ENCODE measurements at places on chromosomes 5 and 9. TPM values are rescaled to one million over a fixed set of nuclear protein-coding genes. Genes with fewer than 3 reads are reported as not detected.

DNA sequence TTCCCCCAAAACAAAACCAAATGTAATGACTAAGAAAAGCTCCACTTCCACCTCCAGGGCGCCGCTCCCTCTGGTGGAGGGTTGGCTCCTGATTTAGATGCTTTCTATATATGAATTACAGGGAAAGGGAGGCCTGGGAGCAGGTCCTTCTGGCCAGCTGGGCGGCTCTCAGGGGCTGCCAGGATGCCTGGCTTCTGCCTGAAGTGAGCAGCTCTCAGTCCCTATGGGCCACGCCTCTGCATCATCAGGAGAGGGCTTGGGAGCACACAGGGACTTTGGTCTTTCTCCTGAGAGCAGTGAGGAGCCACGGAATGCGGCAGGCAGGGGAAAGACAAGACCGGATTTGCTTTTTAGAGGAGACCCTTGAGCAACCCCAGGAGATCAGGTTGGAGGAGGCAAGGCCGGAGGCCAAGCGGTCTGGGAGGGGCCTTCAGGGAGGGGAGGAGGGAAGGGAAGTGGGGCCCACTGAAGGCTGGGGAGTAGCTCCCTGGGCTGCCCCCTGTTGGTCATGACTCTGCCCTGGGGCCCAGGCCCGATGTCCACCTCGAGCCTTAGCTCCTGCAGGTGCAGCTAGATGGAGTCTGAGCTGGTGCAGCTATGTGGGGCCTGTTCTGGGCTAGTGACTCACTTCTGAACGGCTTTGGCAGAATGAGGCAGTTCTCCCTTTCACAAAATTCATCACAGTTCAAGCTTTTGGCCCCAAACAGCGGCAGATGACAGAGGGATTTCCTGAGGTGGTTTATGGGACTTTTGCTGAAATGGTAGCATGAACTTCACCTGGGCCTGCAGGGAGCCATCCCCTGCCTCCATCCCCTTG lies 11.3 kb upstream of the GRHPR start:
- H3K4me3 ChIP-seq, result no peak overlapping the region
- no peaks in the 10 kb centered on the region for H3K27me3 ChIP-seq
- H3K4me1 ChIP-seq, result peaks cover 11% of the 10 kb centered on the region
- H3K27ac ChIP-seq, result no peak overlapping the region

DNA sequence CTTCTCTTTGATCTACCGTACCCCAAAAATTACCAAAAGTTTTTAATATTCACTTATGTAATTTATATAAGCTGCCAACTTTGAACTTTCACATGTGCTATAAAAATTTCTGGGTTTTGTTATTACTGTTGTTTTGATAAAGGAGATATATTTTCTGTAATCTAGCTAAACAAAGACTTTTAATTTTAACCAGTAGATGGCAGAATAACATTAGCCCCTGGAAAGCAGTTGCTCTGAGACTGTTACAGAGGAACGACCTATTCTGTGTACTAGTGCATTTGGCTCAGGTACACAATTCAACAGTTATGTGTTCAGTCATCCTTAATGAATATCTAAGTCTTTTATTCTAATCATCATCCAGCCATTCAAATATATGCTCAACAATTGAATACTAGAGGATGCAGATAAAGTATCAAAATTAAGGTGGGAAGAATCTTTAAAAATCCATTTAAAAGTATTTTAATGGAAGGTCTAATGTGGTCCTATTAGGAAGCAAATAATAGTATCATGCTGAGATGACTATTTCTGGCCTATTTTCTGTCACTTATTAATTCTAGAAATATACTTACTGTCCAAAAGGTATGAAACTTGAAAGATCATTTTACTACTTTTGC lies 8.6 kb downstream of the KLHL9 start:
- no peak overlapping the region for H3K27ac ChIP-seq
- H3K4me1 ChIP-seq, result peaks cover 5% of the 10 kb centered on the region
- peaks cover 14% of the 10 kb centered on the region for H3K36me3 ChIP-seq
- DNase-seq, result no peak

- H3K27me3 ChIP-seq, result no peaks in the 10 kb centered on the region
- H3K36me3 ChIP-seq, result peaks cover 50% of the 10 kb centered on the region
- DNase-seq, result peak; percentile 46
- no peaks in the 10 kb centered on the region for H3K4me1 ChIP-seq
These were observed 85.9 kb downstream of the SETX start for GRCh38 chr9:132268725-132269352.

GRCh38 chr9:90860826-90861225 lies 59.2 kb downstream of the SYK start:
- H3K4me3 ChIP-seq, result no peak overlapping the region
- H3K27ac ChIP-seq, result no peak overlapping the region
- DNase-seq, result no peak

GRCh38 chr5:129041196-129041881 lies 53.2 kb upstream of the ISOC1 start:
- no peak overlapping the region for H3K4me3 ChIP-seq
- no peak for DNase-seq
- no peak overlapping the region for H3K27ac ChIP-seq
- no peaks in the 10 kb centered on the region for H3K4me1 ChIP-seq
- H3K27me3 ChIP-seq, result no peaks in the 10 kb centered on the region

GRCh38 chr9:36930941-36931340 lies 103.1 kb downstream of the PAX5 start:
- H3K27ac ChIP-seq, result no peak overlapping the region
- H3K4me3 ChIP-seq, result no peak overlapping the region
- H3K4me1 ChIP-seq, result peaks cover 11% of the 10 kb centered on the region
- DNase-seq, result no peak
- no peaks in the 10 kb centered on the region for H3K27me3 ChIP-seq

Gene IL5
- total RNA-seq, result not detected

DNA sequence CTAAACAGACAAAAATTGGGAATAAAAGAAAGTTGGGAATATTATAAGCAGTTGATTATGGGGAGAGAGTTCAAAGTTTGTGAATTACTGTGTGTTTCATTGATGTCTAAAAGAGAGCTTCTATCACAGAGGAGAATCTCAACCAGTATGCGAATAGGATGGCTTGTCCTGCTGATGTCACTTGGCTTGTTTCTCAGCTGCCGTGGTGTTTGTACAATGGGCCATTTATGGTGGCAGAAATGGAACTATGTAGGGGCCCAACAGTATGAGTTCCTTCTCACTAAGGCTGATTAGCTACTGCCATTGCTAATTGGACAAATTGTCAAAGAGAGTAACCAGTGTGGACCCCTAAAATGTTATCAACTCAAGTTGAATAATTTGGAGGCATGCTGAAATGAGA lies 103.9 kb downstream of the ST8SIA4 start:
- H3K27ac ChIP-seq, result no peak overlapping the region
- no peak for DNase-seq
- H3K36me3 ChIP-seq, result no peaks in the 10 kb centered on the region
- no peak overlapping the region for H3K4me3 ChIP-seq
- no peaks in the 10 kb centered on the region for H3K4me1 ChIP-seq

Gene FOXD4
- total RNA-seq, result 1.7 TPM

Gene OXCT1
- total RNA-seq, result 14.2 TPM

DNA sequence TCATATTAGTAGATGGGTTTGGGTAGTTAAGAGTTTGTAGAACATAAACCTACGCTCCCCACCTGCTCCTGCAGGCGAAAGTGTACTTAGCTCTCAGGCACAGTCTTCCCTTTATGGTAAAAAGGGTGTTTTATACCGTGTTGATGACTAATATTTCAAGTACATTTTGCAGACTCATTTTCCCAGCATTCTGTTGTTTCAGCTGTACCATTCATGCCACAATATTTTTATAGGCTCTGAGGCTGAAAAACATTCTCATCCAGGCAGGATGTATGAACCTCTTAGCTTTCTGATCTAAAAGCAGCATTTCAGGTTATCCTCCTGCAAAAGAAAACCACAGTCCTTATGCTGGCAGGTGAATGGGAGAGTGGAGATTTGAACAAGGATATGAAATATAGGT lies 231.4 kb downstream of the NR2F1-AS1 start:
- no peak overlapping the region for H3K4me3 ChIP-seq
- H3K27me3 ChIP-seq, result no peaks in the 10 kb centered on the region
- no peak for DNase-seq
- H3K4me1 ChIP-seq, result no peaks in the 10 kb centered on the region
- H3K27ac ChIP-seq, result no peak overlapping the region
- H3K36me3 ChIP-seq, result no peaks in the 10 kb centered on the region

DNA sequence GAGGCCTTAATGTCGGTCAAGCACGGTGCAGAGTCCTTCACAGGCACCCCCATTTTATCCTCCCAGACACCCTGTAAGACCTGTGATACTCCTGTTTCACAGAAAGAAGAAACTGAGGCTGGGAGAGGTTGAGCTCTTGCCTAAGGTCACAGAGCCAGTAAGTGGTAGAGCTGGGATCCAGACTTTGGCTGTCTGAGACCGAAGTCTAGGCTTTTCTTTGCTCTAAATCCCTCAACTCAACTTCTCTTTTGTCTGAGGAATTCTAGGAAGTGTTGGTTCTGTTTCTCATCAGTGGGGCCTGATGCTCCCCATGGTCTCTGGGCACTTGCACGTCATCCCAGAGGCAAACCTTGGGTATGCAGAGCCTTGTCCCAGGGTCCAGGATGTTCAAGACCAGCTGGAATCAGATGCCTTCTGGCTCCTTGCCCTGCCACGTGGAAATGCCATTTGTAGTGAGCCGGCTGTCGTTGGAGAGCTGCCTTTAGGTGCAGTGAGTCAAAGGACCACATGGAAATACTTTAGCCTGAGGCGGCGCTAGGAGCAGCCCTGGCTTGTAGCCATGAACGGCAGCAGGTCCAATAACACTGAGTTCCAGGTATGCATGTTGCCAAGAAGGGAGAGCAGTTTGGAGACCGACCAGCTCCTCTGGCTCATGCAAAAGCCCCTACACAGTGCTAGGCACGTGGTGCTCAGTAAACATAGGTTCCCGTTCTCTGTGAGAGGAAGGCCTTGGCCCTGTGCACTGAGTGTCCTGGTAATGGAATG lies 9.2 kb downstream of the DCANP1 start:
- peaks cover 70% of the 10 kb centered on the region for H3K27me3 ChIP-seq
- H3K36me3 ChIP-seq, result peaks cover 3% of the 10 kb centered on the region
- H3K4me3 ChIP-seq, result no peak overlapping the region

Gene CRB2
- not detected for total RNA-seq

DNA sequence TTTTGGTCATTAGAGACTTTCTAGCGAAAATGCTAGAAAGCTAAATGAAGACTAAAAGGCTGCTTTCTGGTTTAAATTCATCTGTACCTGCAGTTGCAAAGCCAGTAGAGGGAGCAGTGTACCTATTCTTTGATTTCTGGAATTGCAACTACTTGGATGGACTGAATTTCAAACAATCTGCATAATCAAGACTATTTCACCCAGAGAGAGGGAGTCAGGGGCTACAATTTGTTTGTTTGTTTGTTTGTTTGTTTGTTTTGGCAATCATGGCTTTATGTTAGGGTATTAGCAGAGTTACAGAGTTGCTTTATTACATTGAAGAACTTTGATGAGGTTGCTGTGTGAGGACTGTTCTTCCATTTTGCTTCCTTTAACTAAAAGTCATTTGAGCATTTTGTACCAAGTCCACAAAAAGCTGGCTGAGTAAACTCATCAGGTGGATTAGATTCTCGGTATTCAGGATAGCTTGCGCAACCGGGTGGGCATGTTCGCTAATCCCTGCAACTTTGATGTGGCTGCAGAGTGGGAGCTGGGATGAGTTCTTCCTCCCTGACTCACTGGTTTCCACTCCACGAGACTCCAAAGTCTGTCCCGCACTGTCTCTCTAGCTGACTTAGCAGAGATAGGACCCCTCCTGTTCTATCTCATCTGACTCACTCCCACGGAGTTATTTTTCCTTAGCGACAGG lies 80.0 kb upstream of the TUT7 start:
- no peaks in the 10 kb centered on the region for H3K27me3 ChIP-seq
- DNase-seq, result peak; percentile 20
- H3K4me3 ChIP-seq, result no peak overlapping the region
- H3K27ac ChIP-seq, result no peak overlapping the region
- no peaks in the 10 kb centered on the region for H3K36me3 ChIP-seq

DNA sequence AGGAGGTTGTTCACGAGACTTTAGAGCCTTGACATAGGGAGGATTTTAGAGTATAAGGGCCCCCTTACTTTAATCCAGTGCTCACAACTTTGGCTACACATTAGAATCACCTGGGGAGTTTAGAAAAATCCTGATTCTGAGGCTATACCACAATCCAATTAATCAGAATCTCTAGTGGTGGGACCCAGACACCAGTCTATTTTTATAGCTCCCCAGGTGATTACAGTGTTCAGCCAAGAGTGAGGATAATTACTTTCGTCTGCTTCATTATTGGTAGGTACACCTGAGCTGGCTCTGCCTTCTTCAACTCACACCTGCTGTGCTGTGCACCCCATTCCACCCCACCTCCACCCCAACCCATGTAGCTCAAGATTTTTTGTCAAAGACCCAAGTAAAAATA lies 141.3 kb upstream of the EPB41L4A start:
- H3K27me3 ChIP-seq, result no peaks in the 10 kb centered on the region
- H3K36me3 ChIP-seq, result no peaks in the 10 kb centered on the region
- H3K4me3 ChIP-seq, result no peak overlapping the region

Gene STPG3
- total RNA-seq, result not detected

Gene STING1
- 79.6 TPM for total RNA-seq

DNA sequence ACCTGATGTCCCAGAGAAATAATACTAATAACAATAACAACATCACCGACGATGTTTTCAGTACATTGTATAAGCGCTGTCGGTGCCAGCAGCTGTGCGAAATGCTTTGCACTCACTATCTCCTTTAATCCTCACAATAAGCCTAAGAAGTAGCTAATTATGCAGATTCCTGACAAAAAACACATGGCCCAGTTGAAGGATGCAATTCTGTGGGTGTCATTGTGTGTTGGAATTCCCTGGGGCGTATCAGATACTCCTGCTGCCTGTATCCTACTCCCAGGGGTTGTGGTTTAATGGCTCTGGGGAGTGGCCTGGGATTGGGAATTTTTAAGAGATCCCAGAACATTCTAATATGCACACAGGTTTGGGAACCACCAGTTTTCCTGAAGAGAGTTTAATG lies 154.0 kb downstream of the RGS3 start:
- no peak overlapping the region for H3K4me3 ChIP-seq
- H3K27ac ChIP-seq, result no peak overlapping the region
- no peak for DNase-seq

- no peaks in the 10 kb centered on the region for H3K36me3 ChIP-seq
- H3K4me3 ChIP-seq, result no peak overlapping the region
- H3K27ac ChIP-seq, result no peak overlapping the region
- no peak for DNase-seq
These were observed 56.4 kb upstream of the LARP1 start for GRCh38 chr5:154698763-154699162.

DNA sequence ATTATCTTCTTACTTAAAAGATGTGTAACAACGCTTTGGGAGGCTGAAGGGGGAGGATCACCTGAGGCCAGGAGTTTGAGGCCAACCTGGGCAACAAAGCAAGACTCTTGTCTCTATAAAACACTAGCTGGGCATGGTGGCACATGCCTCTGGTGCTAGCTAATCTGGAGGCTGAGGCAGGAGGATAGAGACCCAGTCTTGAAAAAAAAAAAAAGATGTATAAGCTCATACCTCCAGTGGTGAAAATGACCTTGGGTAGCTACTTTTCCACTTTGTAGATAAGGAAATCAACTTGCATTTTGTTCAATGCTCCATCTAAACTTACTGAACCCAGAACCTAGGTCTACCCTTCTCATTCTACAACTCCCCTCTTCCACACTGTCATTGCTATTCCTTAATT lies 16.6 kb downstream of the ARRDC3 start:
- H3K36me3 ChIP-seq, result peaks cover 41% of the 10 kb centered on the region
- no peaks in the 10 kb centered on the region for H3K27me3 ChIP-seq
- no peak for DNase-seq
- H3K27ac ChIP-seq, result no peak overlapping the region
- H3K4me1 ChIP-seq, result peaks cover 4% of the 10 kb centered on the region
